ENCODE measurements at places on chromosomes 4 and X.

DNA sequence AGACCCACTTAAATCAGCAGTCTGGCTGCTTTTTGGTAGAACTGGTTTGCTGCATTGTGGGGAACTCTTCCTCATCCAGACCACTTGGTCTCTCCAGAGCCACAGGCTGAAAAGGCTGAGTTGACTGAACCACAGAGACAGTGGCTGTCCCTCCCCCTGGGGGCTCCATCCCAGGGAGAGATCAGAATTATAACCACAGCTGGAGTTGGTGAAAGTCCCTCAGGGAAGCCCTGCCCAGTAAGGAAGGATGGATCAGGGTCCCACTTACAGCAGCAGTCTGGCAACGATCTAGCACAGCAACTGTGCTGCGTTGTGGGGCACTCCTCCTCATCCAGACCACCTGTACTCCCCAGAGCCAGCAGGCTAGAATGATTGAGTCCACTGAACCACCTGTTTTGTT is 212.7 kb downstream of the SOX3 start:
- DNase-seq = no peak

- no peak for DNase-seq
Observed at GRCh38 chr4:92100975-92101374, 202.8 kb upstream of the GRID2 start.

DNA sequence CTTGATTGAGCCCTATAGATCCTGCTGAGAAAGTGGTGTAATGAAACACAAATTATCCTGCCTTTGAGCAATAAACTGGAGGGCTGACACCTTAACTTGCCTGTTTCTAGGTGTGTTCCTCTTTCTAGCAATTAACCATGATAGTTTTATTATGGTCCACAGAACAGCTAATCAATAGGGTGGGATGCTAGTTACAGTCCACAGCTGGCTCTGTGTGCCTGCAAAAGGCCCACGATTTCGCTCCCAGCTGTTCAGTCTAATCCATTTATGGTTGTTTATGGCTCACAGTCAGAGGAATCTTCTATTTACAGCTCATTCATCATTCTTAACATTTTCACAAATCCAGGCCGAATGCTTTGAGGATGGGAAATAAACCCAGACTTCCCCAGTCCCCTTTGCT is 674.9 kb downstream of the SMARCA1 start:
- DNase-seq = no peak

GRCh38 chr4:98625399-98625798 is 33.0 kb downstream of the TSPAN5 start:
- DNase-seq = no peak

DNA sequence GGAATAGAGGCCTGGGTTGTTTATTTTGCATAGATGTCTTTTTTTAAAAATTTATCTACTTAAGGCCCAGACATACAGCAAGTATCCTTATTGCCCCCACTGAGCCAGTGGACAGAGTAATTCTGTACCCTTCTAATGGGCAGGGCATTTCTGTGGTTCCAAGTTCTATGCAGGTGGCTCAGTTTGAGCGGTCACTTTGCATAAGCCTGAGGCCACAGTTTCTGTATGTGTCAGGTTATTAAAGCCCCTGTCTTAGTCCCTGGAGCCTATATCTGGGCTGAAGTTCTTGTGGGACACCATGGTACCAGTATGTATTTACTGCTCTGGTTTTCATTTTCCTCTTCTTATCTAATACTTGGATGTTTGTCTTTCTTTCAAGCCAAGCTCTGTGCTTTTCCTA is 168.8 kb downstream of the MID1IP1 start:
- DNase-seq = no peak

GRCh38 chr4:150082241-150082640 is 4.0 kb downstream of the DCLK2 start:
- no peak for DNase-seq

DNA sequence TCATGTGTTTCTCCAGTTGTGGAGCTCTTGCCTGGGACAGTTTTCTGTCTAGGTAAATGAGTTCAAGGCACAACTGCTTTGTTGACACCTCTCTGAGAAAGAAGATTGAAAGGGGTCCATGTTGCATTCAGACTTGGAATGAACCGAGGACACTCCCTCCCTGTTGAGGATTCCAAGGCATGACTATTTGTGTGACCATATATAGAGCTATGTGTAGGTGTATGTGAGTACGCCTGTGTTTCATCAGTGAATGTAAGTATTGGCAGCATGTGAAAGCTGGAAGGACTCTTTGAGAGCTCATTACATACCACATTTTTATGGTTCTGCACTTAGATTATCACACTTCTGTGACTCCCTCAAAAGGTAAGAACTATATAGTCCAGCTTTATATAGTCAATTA is 3.4 kb downstream of the HEPH start:
- DNase-seq = no peak

- DNase-seq = no peak
Observed at GRCh38 chr4:78293348-78293747, 236.2 kb downstream of the FRAS1 start.

DNA sequence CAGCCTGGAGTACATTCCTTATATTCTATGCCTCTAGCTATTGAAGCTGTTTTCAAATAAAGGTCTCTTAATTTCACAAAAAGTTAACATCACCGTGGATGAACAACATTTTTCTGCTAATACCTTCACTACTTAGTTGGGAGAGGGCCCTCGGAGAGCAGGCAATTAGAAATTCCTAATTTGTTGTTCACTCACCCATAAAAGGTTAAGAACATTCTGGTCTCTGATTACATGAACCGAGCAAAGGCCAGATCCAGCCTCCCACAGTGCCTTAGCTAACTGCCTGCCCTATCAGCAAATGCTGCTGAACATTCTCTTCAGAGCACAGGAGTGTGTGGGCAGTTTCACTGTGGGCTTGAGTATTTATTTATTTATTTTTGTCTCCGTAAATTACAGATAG is 36.0 kb upstream of the TTC29 start:
- DNase-seq = peak; percentile 40

DNA sequence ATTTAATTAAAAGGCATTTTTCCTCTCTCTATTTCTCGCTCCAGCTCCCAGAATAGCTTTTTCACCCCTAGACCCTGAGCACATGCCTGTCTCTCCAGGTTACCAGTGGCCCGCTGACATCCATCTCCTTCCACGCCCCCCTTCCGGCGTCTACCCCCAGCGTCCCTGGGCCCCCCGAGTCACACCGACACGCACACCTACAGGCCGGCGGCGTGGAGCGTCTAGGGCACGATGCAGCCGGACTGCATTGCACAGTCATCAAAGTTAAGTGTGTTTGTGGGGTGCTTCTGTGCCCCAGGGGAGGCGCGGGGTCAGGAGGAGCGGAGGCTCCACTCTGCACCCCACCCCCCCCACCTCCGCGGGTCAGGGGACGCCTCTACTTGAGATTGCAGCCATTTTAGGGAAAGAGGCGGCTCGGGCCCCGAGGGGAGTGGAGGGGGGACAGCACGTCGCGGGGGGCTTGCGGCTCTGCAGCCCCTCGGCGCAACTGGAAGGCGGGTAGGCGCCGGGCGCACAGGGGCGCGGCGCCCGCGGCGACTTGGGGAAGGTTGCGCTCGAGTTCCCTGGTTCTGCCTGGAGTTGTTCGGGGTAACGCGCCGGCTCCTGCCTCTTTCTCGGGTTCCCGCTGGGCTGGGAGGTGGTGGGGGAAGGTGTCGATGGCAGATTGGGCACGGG is 112.7 kb downstream of the DHX15 start:
- peak; percentile 30 for DNase-seq

DNA sequence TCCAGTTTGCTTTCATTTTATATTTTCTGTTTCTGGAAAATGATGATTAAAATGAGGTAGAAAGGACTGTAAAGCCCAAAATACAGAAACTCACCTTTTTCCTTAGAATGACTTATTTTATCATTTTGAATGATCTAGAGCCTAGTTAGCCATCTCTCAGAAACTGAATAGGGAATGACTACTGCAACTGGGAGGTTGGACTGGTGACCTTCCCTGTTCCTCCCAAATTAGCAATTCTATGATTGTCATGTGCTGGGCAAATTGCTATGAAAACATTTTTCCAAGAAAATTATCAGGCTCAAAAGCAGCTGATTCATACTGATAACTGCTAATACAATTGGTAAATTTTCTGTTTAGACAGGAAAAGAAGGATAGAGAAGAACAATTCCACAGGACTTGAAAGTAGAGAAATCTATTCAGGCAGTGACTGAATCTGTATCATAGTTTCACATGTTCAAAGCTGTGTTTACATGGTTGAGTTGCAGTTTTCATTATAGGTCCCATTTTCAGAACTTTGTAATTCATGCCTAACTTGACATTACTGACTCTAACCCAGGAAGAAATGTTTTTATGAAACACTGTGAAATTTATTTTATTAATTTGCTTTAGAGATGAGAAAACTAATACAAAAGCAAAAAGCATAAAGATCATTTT is 43.4 kb upstream of the SEC24B start:
- DNase-seq = no peak

DNA sequence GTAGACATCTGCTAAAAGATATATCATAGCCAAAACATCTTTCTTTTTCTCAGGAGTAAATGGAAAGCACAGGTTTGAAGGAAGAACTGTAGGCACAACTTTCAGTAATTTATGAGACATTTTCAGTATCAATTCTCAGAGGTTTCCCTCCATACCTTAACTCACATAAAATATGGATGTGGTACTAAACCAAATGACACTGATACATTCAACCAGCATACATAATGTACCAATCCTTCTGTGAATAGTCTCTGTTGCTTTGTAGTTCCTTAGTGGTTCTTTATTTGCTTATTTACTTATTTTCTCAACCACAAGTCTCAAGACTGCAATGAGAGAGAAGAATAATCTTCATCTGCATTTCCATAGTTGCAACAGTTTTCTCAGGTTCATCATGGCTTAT is 96.1 kb downstream of the ARHGAP24 start:
- no peak for DNase-seq

- DNase-seq = no peak
Observed at GRCh38 chr4:24984602-24985532, 45.9 kb downstream of the LGI2 start.

DNA sequence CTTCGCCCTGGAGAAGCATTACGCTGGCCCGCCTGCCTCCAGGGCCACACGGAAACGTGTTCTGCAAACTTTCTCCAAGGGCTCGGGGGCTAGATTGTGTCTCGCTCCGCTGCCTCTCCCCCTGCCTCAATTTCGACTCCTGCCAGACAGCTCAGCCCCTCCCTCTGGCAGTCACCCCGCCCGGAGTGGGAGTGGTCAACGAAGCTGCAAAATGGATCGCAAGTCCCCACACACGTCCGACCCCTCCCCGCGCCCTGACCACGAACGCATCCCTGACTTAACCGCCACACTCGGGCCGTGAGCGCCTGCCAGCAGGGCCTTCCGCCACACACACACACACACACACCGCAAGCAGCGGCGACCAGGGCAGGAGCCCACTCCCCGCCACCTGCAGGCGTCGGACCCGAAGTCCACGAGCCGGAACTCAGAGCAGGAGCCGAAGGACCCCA is 47.0 kb upstream of the NKAP start:
- DNase-seq = no peak

GRCh38 chr4:3871181-3871852 is 105.1 kb downstream of the ADRA2C start:
- DNase-seq = peak; percentile 61

- DNase-seq = no peak
Observed at GRCh38 chr4:83866834-83867621, 331.1 kb downstream of the GPAT3 start.

GRCh38 chrX:118153270-118153669 is 36.7 kb upstream of the KLHL13 start:
- no peak for DNase-seq

DNA sequence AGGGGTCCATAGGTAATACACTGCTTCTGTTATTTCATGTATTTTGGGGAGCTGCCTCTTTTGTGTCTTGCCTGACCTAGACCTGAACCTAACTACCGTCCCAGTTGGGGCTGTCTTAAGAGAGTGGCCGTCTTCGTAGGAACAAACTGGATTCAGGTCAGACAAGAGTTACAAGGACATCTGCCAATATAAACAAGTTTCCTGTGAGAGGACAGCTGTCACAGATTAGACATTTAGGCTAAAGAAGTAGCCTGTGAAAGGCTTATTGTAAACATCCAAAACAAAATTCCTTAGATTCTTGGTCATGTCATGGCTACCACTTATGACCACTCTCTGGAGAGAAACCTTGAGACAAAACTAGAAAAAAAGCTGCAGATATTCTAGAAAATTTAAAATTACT is 797.6 kb upstream of the AADAT start:
- no peak for DNase-seq

GRCh38 chr4:87030755-87031441 is 96.1 kb downstream of the AFF1 start:
- DNase-seq = no peak

DNA sequence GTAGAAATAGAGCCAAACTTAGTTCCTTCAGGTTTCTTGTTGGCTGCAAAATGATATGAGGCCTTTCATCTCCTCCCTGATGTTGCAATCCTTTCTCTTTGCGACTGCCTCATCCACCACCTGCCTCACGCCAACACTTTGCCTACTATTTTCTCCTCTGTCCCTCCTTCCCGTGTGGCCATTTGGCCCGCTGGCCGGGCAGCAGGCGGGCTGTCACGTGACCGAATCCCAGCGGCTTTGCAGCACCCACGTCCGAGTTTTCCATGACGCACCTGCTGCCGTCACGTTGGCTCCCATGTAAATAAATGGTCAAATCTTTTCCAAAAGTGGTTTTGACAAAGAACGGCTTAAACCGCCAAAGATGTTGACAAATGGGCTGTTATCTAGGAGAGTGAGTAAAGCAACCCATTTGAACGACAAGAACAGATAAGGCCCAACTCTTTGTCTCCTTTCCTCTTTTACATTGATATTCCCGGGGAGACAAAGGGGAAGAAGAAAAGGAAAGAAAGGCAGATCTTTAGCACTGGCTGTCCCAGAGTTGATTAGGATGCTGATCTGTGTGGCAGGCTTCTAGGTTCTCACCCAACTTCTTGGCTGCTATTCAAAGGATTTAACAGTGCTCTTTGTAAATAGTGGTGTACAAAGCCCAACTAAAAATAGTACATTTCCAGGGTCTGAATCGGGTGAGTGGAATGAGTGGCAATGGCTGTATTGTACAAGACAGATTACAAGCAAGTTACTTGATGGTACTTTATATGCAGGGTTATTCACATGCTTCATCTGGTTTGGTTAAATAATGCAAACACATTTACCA is 174.2 kb upstream of the JADE1 start:
- peak; percentile 92 for DNase-seq

GRCh38 chrX:124910611-124911010 is 409.1 kb upstream of the TEX13C start:
- no peak for DNase-seq

GRCh38 chrX:23066588-23067281 is 67.0 kb downstream of the DDX53 start:
- DNase-seq = no peak

DNA sequence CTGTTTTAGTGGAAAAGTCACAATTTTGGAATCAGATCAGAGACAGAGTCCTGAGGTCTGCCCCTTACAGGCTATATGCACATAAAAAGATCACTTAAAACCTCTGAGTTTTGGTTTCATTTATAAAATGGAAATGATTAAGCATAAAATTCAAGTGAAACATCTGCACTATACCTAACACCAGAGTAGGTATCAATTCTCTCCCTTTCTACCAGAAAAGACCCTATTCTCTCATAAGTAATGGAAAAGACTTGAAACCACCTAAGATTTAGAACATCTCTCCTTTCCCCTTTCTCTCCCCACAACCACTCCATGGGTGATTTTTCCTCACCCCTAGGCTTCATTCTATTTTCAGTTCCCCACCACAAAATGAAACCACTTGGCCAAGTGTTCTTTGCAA is 907 bp downstream of the LHFPL1 start:
- DNase-seq = no peak

GRCh38 chr4:8439914-8440491 is 520 bp downstream of the ACOX3 start:
- DNase-seq = no peak

- DNase-seq = no peak
Observed at GRCh38 chr4:16492872-16493271, 266.6 kb upstream of the TAPT1 start.

Data from hepatocyte (in vitro differentiated cells).